ENCODE measurements at places on chromosomes 1 and 21.
A peak's percentile ranks its signal among the peaks of the same experiment; 100 is the strongest.

GRCh38 chr21:38970765-38971164 is 165.0 kb downstream of the ETS2 start:
- no peak for DNase-seq

DNA sequence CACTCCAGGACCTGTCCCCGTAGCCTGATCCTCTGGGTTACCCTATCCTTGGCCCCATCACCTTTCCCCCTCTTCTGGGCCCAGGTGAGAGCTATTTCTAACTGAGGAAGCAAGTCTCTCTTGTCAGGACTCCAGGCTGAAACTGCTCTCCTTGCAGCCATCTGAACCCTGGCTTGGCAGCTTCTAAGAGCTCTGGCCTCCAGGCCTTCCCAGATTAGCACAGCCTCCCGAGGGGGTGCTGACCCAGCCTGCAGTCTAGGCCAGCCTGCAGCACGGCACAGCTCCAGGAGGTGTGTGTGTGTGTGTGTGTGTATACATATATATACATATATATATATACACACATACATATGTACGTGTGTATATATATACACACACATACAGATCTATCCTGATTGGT is 17.4 kb downstream of the CACNA1S start:
- DNase-seq = no peak

DNA sequence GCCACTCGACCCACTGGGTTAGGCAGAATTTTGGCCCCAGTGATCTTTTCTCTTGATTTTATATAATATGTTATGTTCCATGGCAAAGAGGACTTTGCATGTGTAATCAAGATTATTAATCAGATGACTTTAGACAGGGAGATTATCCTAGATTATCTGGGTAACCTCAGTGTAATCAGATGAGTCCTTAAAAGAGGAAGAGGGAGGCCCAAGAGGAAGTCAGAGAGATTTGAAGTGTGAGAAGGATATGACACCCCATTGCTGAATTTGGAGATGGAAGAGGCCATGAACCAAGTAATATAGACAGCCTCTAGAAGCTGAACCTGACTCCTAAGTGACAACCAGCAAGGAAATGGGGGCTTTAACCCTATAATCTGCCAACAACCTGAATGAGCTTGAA is 117.1 kb upstream of the CSF3R start:
- no peak for DNase-seq

GRCh38 chr1:117672756-117673155 is 66.9 kb downstream of the TENT5C start:
- DNase-seq = no peak

DNA sequence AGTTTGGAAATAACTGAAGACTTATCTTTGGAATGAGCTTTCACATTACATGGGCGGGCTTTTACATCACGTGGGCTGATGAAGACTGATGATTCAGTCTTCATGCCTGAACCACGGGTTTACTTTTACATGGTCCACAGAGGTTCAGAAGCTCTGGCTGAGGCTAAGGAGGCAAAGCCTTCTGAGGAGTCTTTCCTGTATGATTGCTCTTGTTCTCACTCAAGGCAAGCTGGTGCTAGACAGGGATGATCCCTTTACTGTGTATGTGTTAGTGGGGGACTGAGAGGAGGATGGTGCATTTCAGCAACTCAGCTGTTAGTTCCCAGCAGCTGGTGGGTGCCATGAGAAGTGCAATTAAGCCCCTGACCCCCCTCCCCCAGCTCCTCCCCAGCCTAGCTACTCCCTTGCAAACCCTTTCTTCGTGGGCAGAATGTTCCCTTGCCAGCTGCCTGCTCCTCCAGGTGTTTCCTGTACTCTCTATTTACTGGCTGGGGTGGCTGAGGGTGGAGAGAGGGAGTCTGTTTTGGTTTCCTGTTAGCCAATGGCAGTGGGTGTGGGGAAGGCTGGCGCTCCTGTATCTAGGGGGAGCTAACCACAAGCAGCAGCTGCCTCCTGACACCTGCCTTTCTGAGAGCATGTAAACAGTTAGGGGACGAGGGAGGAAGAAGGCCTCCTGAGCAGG is 15.4 kb downstream of the BTG2 start:
- no peak for DNase-seq

DNA sequence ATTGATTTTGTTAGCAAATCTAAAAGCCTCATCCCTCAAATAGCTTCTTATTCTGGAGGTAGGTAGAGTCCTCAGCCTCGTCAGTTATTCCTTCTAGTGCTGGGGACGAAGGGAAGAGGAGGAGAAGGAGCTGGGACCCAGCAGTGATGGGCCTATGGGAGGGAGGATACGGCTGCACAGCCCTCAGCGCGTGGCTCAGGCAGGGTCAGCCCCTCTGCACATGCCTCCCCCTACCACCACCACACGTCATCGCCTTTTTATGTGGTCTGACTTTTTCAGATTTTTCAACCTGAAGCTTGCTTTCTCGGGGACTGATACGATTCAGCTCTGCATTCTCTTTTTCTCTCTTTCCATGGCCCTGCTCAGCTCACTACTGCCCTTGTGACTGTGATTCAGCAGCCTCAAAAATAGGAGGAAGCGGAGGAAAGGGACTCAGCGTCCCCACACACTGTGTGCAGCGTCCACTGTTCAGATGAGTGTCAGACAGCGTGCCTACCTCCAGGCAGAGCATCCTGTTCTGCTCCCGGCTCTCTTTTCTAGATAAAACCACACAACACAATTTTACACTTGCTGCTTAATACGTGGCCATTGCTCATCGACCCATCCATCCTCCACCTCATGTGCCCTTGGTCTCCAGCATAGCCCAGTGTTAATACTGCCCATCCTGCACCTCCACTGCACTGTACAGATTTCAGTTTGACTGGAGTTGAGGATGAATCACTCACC is 827 bp downstream of the OR2B11 start:
- DNase-seq = peak; percentile 68
